ENCODE measurements at places on chromosomes 1 and 21.

- no peak for DNase-seq
These were observed 11.4 kb upstream of the ATP13A2 start for GRCh38 chr1:17023102-17023501.

DNA sequence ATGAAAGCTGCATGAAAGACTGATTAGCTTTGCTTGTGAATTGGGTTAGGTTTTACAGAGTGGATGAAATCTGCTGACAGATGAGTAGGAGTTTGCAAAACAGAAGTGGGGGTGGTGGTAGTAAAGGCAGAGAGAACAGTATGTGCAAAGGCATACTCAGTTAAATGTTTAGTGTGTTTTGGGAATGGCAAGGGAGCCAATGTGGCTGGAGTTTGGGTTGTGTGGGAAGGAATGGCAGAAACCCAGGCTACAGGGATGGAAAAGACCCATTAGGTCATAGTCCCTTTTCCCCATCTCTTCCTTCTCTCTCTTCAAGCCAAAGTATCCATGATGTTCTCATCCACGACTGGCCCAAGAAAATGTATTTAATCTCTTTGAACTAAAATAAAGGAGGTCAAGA, 362.2 kb upstream of the LYPLAL1 start:
- no peak for DNase-seq

GRCh38 chr1:84721152-84721551, 30.9 kb upstream of the SSX2IP start:
- DNase-seq, result no peak

DNA sequence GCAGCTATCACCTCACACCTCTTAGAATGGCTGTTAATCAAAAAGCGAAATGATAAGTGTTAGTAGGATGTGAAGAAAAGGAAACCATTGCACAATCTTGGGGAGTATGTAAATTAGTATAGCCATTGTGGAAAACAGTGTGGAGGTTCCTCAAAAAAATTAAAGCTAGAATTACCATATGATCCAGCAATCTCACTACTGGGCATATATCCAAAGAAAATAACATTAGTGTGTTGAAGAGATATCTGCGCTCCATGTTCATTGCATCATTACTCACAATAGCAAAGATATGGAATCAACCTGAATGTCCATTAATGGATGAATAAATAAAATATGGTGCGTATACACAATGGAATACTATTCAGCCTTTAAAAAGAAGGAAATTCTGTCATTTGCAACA, 68.9 kb downstream of the SNRPE start:
- no peak for DNase-seq

DNA sequence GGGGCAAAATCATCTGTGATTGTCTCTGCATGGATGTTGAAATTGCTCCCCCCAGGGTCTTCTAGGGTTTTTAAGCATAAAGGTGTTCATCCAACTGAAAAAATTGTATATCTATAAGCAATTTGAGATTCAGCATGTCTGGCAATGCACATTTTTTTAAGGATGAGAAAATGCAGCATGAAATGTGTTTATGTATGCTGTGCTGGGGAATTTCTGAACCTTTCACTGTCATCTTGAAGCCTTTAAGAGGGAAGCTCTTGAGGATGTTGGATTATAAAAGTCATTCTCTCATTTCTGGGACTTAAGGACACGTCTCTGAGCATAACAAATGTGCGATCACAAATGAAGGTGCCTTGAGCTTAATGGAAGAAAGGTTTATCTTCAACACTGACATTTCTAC, 9.4 kb downstream of the OVAAL start:
- DNase-seq, result no peak

GRCh38 chr1:55048453-55049270, 9.3 kb downstream of the PCSK9 start:
- no peak for DNase-seq

All from stimulated activated CD4-positive, alpha-beta T cell treated with anti-CD3 and anti-CD28 coated beads, TNF-alpha, amount 100 ng/mL, for 1 hour (primary cell).